Esophagus squamous epithelium (tissue), 5 donors: ENCODE measurements at places on chromosomes 4 and X.
A peak's percentile ranks its signal among the peaks of the same experiment; 100 is the strongest.

GRCh38 chr4:78971326-78971725 is 32.1 kb upstream of the PAQR3 start:
- peak overlapping the region; percentile 52 for H3K4me3 ChIP-seq
- H3K4me1 ChIP-seq: no peaks in the 10 kb centered on the region
- peak overlapping the region; percentile 45 for H3K27ac ChIP-seq

DNA sequence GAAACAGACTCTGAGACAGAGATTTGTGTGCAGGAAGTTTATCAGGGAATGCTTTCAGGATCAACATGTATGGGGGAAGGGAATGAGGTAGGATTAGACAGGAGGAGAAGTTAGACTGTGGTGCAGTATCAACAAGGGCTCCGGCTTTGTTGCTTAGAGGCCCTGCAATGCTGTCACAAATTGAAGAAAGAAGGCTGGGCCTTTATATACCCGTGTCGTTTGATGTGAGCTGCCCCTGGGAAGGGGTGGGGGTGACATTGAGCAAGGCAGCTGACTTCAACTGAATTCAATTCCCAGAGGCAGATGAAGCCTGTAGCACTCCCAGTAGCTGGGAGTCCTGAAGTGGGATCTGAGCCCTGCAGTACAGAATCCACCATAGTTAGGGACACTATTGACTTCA is 29.5 kb upstream of the USP9X start:
- H3K36me3 ChIP-seq: no peaks in the 10 kb centered on the region
- H3K4me3 ChIP-seq: no peak overlapping the region
- H3K27me3 ChIP-seq: no peaks in the 10 kb centered on the region
- H3K4me1 ChIP-seq: no peaks in the 10 kb centered on the region
- DNase-seq: no peak

- H3K4me1 ChIP-seq: no peaks in the 10 kb centered on the region
- H3K4me3 ChIP-seq: no peak overlapping the region
- DNase-seq: no peak
- no peaks in the 10 kb centered on the region for H3K36me3 ChIP-seq
- H3K27ac ChIP-seq: no peak overlapping the region
Observed at GRCh38 chr4:152399246-152399645, 136.6 kb downstream of the FBXW7 start.

DNA sequence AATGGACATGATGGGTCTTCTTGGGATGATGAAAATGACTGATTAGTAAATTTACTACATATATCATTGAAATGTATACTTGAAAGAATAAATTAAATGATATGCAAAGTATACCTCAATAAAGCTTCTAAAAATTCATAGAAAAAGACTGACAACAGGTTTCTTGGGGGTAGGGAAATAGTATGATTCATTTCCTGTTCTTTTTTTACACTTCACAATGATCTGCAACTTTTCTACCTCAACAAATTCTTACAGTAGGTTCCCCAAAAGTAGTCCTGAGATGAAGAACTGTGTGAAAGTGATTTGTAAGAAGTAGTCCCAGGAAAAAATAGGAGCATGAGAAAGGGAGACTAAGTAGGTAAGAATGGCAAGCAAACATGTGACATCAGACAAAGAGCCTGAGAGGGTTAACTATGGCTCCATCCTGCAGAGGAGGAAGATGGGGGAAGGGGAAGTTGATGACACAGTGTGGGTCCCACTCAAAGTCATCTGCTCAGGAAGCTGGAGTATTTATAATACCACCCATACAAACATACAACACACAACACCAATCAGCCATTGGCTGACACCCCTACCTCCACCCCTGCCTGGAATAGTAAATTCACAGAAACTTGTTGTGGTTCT is 73.9 kb downstream of the ARHGAP6 start:
- H3K4me1 ChIP-seq: no peaks in the 10 kb centered on the region
- H3K4me3 ChIP-seq: no peak overlapping the region
- no peak overlapping the region for H3K27ac ChIP-seq

DNA sequence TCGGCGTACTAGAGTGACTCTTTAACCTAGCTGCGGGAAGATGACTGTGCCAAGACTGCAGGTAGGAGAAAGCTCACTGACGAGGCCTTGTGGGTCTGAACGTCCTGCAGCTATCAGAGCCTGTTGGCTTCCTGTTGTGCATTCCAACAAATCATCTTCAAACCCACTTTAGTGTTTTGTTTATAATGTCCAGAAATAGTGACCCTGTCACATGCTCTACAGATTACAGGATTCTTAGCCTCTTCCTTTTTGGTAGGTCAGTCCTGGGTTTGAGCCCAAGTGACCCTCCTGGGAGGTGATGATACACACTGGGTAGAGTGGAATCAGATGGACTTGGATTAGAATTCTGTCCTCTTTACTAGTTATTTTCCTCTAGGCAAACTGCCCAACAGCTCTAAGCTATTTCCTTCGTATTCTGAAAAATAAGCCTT is 33.2 kb downstream of the HTT start:
- H3K27ac ChIP-seq: peak overlapping the region; percentile 76
- H3K4me1 ChIP-seq: peaks cover 13% of the 10 kb centered on the region
- peaks cover 5% of the 10 kb centered on the region for H3K36me3 ChIP-seq
- no peak for DNase-seq

DNA sequence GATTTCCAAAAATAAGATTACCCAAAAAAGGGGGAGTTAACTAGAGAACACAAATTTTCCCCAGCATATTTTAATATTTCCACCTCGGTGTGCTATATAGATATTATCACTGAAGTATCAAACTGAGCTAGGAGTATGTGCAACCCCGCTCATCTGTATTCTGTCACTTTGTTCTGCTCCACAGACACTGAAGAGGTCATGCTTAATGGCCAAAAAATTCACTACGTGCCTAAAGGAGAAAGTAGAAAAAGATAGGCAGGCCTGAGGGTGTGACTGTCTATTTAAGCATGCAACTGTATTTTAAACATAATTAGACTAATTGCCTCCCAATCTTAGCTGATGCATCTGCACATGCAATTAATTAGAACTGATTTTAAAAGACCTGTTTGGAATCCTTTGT is 24.5 kb downstream of the SH3RF1 start:
- no peaks in the 10 kb centered on the region for H3K27me3 ChIP-seq
- H3K36me3 ChIP-seq: no peaks in the 10 kb centered on the region
- H3K4me3 ChIP-seq: no peak overlapping the region
- DNase-seq: no peak
- H3K27ac ChIP-seq: no peak overlapping the region
- H3K4me1 ChIP-seq: no peaks in the 10 kb centered on the region

- no peak overlapping the region for H3K27ac ChIP-seq
- no peaks in the 10 kb centered on the region for H3K27me3 ChIP-seq
- DNase-seq: no peak
- no peaks in the 10 kb centered on the region for H3K4me1 ChIP-seq
Observed at GRCh38 chrX:482192-482701, 95.5 kb upstream of the PPP2R3B start.
